Karpas-422 (cell line): ENCODE measurements at places on chromosomes 6 and 20.

DNA sequence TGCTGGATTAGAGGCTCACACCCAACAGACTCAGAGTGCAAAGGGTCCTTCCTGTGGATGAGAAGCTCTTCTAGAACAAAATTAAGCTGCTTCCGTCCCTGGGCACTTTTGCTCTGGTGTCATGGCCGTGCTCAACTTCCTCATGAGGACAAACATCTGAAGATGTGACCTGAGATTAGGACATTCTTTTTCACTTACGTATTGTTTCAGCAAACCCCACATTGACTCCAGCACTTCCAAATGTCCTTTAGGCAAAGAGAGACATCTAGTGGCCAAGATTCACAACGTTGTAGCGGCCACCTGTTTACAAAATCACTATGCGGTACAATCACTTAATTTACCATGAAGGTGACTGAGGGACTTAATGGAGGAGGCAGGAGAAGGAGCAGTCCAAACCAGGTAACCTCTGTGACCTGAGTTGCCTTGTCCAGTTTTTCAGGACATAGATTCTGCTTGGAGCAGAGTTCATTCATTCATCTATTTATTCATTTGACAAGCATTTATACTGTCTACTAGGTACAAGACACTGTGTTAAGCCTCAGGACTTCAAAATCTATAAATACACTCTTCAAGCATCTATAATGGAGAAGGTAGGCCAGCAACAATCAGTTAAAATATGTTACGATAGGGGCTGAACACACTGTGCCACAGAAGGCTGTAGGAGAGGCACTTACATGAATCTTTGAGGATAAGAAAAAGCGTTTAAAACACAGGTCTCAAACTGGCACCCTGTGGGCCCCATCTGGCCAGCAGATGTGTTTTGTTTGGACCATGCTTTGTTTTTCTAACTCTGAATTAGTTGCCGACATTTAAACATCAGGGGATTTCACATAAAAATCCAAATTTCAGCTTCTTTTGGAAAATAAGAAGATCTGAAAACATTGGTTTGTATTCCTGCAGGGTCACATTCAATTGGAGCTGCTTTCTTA, 5.6 kb upstream of the ADGRF1 start:
- DNase-seq = peak; percentile 79

DNA sequence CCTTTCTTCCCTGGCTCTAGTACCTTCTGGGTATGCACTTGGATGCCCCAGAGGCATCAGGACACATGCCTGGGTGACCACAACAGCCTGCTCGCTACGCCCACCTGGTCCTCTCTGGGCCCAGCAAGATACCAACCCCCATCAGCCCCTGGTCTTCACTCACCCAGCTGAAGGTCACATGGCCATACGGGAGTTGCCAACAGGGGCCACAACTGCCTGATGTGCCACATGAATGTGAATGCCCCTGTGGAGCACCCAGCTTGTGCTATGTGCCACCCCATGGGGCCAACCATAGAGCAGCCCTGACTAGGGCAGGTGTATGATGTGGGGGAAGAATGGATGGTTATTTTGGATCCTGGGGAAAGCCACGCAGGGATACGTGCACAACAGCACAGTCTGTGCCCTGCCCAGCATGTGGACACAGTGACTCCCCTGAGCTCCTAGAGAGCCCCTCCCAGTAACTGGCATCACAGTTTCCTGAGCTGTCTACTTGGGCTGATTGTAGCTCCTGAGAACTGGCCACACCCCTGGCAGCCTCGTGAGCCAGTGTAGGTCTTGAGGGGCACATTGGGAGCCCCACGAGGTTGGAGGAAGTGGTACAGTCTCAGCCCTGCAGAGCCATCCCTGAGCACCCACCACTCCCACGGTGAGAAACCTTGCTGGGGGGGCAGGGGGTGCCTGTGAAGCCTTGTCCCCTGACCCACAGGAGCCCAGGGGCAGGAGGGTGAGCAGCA, 10.5 kb upstream of the PCMTD2 start:
- DNase-seq = no peak

GRCh38 chr6:22250486-22250885, 46.4 kb downstream of the PRL start:
- no peak for DNase-seq

DNA sequence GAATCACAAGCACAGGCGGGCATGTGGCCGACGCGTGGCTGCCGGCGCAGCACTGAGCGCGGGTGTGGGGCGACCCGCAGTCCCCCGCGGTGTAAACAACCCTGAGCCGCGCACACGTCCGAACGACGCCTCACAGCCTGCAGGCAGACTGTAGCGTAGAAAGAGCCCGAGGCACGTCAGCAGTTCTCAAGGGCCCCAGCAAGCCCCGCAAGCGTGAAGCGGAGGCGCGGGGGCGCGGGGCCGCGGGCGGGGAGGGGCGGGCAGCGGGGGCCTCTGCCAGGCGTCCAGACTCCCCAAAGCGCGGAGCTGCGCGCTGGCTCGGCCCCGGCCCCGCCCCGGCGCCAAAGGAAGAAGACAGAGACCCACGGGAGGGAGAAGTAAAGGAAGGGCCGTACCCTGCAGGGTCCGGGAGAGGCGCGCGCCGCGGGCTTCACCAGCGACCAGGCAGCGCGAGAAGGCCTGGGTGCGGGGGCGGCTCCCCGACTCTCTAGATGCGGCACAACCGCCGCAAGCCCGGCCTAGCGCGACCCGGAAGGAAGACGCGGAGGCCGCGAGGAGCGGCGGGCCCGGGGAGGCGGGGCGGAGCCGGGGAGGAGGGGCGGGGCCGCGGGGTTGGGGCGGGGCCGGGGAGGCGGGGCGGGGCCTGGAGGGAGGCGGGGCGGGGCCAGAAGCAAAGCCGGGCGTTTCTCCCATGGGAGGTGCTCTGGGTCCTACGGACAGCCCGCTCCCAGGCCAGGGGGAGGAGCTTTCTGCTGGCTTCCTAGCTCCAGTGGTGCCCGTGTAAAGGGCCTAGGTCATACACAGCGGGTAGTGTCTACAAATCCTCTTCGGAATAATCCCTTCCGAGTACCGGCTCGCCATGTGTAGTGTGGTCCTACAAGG, at the start of gene FBXL4:
Gene FBXL4 (minus strand): TSS at position 536 of the 882 bp plus-strand sequence. CDS start 20,958 bp downstream, outside the sequence.
- DNase-seq = peak; percentile 90

GRCh38 chr20:47269309-47270165, 87.0 kb downstream of the ZMYND8 start:
- DNase-seq = no peak

GRCh38 chr6:16749516-16750485, 11.5 kb downstream of the ATXN1 start:
- DNase-seq = no peak

DNA sequence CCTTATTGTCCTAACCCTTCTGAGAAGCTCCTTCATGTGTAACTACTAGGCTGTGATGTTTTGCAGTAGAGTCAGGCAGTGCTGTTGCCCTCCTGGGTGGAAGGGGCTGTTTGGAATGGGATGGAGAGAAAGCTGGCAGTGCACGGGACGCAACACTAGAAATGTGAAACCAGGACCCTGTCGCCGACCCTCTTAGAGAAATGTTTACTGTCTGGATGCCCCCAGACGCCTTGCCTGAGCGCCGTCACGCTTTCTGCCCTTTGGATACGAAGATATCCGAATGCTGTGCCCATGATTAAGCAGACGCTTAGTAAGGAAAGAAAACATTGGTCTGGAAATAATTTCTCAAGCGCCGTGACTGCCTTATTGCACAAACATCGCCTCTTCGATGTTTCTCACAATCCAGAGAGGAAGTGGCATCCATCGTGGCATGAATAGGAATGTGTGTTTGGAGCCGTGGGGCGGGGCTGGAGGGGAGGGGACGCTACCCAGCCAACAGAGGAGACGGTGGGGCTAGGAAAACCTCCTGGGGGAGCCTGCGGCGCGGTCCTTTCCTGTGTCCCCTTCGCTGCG, 661 bp upstream of the PPP1R14C start:
- no peak for DNase-seq
